Upper lobe of right lung (tissue), 1 donor: ENCODE measurements at places on chromosomes 3 and 15.

GRCh38 chr3:39445927-39446326 is 21.6 kb upstream of the MOBP start:
- H3K27ac ChIP-seq, result no peak overlapping the region
- H3K36me3 ChIP-seq, result no peaks in the 10 kb centered on the region
- H3K4me3 ChIP-seq, result no peak overlapping the region
- DNase-seq, result no peak
- no peaks in the 10 kb centered on the region for H3K27me3 ChIP-seq

GRCh38 chr15:90209591-90209990 is 8.5 kb downstream of the SEMA4B start:
- H3K27me3 ChIP-seq, result no peaks in the 10 kb centered on the region
- no peak overlapping the region for H3K4me3 ChIP-seq
- H3K27ac ChIP-seq, result no peak overlapping the region
- H3K4me1 ChIP-seq, result peaks cover 21% of the 10 kb centered on the region
- peaks cover 5% of the 10 kb centered on the region for H3K36me3 ChIP-seq

- no peaks in the 10 kb centered on the region for H3K36me3 ChIP-seq
- no peak overlapping the region for H3K27ac ChIP-seq
- DNase-seq, result no peak
- peaks cover 11% of the 10 kb centered on the region for H3K4me1 ChIP-seq
- no peak overlapping the region for H3K4me3 ChIP-seq
Observed at GRCh38 chr3:49930922-49931321, 1.3 kb upstream of the MON1A start.

DNA sequence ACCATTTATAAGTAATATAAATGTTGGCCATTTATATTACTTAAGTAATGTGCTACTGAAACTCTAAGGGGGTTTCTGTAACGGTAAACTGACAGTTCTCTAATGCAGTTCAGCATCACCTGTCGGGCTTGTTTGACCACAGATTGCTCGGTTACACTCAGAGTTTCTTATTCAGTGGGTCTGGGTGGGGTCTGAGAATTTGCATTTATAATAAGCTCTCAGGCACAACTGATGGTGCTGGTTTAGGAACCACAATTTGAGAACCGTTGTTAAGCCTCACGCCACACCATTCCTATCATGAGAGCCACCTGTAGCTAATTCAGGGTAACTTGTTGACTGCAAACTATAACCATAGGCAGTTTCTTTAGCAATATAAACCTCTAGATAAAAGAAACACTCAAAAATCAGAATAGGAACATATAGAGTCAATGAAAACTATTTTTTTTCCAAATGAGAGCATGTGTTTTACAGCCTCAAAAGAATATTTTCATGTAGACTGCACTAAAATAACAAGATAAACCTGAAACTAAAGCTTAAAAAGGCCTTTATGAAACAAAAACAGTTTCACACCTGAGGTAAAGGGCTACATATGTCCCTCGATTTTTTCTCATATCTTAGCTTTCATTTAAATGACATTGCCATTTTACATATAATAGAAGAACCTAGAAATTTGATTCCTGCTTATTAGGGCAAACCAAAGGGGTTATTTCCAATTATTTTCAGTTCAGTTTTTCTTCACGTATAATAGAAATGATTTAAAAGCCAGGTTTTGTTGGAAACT is 604.8 kb downstream of the UNC13C start:
- DNase-seq, result no peak
- H3K4me3 ChIP-seq, result no peak overlapping the region
- no peaks in the 10 kb centered on the region for H3K4me1 ChIP-seq
- H3K27me3 ChIP-seq, result no peaks in the 10 kb centered on the region
- H3K27ac ChIP-seq, result no peak overlapping the region

- no peak overlapping the region for H3K4me3 ChIP-seq
- no peak overlapping the region for H3K27ac ChIP-seq
- H3K4me1 ChIP-seq, result no peaks in the 10 kb centered on the region
- H3K36me3 ChIP-seq, result no peaks in the 10 kb centered on the region
Observed at GRCh38 chr3:49647741-49648140, 26.4 kb upstream of the APEH start.

DNA sequence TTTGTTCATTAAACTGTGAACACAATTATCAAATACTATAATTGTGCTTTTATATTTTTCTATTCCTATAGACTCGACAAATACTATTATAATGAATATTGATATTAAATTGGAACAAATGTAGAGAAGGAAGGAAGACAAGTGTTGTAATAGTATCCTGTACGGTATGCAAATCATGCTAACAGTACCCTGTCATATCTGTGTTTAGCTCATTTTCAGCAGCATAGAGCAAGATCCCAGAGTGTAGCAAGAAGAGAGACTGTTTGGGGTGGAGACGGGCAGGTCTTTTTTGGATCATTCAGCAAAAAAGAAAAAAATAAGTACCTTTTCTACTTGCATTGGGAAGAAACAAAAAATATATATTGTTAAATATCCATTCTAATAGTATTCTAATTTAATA is 224.1 kb downstream of the TPRG1 start:
- no peaks in the 10 kb centered on the region for H3K4me1 ChIP-seq
- no peak overlapping the region for H3K27ac ChIP-seq
- H3K36me3 ChIP-seq, result no peaks in the 10 kb centered on the region
- H3K27me3 ChIP-seq, result no peaks in the 10 kb centered on the region
- DNase-seq, result no peak

- no peaks in the 10 kb centered on the region for H3K27me3 ChIP-seq
- H3K27ac ChIP-seq, result no peak overlapping the region
- no peak for DNase-seq
- no peaks in the 10 kb centered on the region for H3K4me1 ChIP-seq
- no peak overlapping the region for H3K4me3 ChIP-seq
Observed at GRCh38 chr15:49721621-49722020, 100.8 kb downstream of the DTWD1 start.

DNA sequence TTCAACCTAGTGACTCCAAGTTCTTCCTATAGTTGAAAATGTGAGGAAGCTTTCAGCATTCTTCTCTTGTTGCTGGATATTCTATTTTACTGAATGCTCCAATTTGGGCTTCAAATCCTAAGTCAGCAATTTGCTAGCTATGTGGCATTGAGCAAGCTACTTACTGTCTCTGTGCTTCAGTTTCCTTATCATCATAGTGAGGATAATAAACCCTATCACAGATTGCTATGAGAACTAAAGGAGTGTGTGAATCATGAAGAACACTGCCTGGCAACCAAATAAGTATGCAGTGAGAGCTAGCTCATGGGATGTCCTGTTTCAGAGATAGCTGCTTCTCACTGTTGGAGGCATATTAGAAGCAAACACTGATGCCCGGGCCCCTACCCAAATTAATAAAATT is 163.8 kb upstream of the CDIN1 start:
- no peak overlapping the region for H3K4me3 ChIP-seq
- no peaks in the 10 kb centered on the region for H3K27me3 ChIP-seq
- no peaks in the 10 kb centered on the region for H3K4me1 ChIP-seq
- no peak for DNase-seq

DNA sequence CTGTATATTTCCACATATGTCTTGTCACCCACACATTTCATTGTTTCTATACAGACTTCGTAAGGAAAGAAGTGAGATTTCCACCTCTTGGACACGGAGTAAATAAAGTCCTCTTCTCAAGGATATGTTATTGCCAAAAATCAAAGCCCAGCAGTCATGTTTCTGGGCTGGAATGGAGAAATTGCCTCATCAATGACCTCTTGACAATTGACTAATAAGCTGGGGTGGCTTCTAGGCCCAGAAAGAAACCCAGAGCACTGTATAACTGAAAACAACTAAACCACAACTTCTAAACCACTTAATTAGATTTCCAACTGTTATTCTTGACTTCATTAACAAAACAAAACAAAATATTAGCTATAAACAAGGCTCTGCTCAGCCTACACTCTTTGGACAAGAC is 56.4 kb upstream of the SLC24A5 start:
- H3K27me3 ChIP-seq, result no peaks in the 10 kb centered on the region
- no peaks in the 10 kb centered on the region for H3K4me1 ChIP-seq
- no peak overlapping the region for H3K4me3 ChIP-seq

DNA sequence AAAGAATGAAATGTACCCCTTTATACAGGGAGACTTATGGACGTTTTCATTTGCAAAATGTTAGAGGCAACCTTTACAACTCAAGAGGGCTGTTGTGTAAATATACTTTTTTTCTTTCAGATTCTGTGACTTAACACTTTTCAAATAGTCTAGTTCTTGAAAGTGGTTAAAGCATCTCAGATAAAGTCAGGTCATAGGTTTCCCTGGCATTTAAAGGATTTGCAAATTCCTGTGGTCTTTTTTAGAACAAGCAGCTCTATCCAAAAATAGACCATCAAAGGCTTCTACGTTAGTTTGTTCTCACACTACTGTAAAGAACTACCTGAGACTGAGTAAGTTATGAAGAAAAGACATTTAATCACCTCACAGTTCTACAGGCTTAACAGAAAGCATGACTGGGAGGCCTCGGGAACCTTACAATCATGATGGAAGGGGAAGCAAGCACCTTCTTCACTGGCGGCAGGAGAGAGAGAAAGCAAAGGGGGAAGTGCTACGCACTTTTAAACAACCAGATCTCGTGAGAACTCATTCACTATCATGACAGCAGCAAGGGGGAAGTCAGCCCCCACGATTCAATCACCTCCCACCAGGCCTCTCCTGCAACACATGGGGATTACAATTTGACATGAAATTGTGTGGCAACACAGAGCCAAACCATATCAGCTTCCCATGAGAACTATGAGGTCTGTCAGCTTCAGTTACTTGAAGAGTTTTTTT is 23.3 kb upstream of the GABRR3 start:
- no peak for DNase-seq
- no peak overlapping the region for H3K4me3 ChIP-seq
- H3K27me3 ChIP-seq, result no peaks in the 10 kb centered on the region
- H3K4me1 ChIP-seq, result no peaks in the 10 kb centered on the region
- H3K36me3 ChIP-seq, result no peaks in the 10 kb centered on the region
- H3K27ac ChIP-seq, result no peak overlapping the region

DNA sequence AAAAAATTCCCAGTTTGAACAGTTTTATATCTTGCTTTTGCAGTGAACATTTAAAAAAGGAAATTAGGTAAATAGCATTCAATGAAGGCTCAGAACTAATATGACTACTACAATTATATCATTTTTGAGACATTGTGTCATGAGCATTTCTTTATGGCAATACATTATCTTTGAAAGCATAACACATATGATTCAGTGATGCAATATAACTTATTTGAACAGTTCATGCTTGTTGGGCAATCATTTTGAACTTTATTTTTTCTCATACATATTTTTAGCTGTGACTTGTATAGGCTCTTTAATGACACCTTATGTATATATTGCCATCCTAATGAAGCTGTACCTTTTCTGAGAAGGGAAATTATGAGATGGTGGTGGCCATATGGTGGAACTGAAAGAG is 828.6 kb upstream of the NR2F2 start:
- no peak overlapping the region for H3K4me3 ChIP-seq
- no peak overlapping the region for H3K27ac ChIP-seq
- no peak for DNase-seq
- no peaks in the 10 kb centered on the region for H3K36me3 ChIP-seq

GRCh38 chr3:42717306-42717705 is 14.7 kb upstream of the HHATL start:
- no peaks in the 10 kb centered on the region for H3K36me3 ChIP-seq
- H3K4me1 ChIP-seq, result no peaks in the 10 kb centered on the region
- H3K27ac ChIP-seq, result no peak overlapping the region
- no peak for DNase-seq
- H3K4me3 ChIP-seq, result no peak overlapping the region
- no peaks in the 10 kb centered on the region for H3K27me3 ChIP-seq

DNA sequence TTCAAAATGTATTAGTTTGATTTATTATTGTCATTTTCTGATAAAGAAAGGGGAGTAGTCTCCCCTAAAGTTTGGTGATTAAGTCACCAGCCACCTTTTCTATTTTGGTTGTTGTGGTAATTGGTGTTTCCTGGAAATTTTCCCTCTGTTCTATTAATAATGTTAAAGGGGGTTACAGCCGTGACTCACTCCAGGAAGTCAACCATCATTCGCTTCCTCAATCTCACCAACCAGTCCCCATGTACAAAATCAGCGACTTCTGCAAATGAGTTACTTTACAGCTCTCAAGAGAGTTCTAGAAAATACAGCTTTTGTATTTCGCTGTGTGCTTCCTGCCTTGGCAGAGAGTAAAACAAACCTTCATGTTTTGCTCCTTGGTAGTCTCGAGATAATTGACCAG is 285.1 kb downstream of the LPP start:
- H3K27ac ChIP-seq, result peak overlapping the region; percentile 43
- H3K4me3 ChIP-seq, result no peak overlapping the region
- peaks cover 19% of the 10 kb centered on the region for H3K4me1 ChIP-seq
- H3K36me3 ChIP-seq, result no peaks in the 10 kb centered on the region
- no peaks in the 10 kb centered on the region for H3K27me3 ChIP-seq

GRCh38 chr15:51260202-51260601 is 78.2 kb downstream of the CYP19A1 start:
- no peak for DNase-seq
- no peaks in the 10 kb centered on the region for H3K36me3 ChIP-seq
- no peak overlapping the region for H3K4me3 ChIP-seq
- H3K27me3 ChIP-seq, result no peaks in the 10 kb centered on the region

GRCh38 chr15:66623801-66624453 is 58.1 kb upstream of the LCTL start:
- no peak for DNase-seq
- H3K4me3 ChIP-seq, result no peak overlapping the region
- peaks cover 16% of the 10 kb centered on the region for H3K4me1 ChIP-seq
- H3K27ac ChIP-seq, result no peak overlapping the region
- no peaks in the 10 kb centered on the region for H3K27me3 ChIP-seq
- no peaks in the 10 kb centered on the region for H3K36me3 ChIP-seq

DNA sequence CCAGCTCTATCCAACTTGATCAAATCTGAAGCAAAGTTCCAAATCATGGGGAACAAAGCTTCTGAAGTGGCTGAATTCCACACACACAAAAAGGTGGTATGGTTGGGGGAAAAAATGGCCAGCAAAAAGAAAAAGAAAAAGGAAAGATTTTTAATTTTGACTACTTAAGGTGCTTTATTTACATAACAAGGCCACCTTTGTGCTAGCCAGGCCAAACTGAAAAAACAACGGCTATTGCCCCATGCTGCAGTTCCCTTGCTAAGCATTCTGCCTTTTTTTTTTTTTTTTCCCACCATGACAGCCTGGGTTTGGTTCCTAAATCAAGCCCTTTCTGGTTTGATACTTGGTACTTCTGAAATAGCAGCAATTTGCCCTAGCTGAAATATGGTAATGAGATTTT is 66.5 kb upstream of the DAZL start:
- H3K4me1 ChIP-seq, result no peaks in the 10 kb centered on the region
- no peaks in the 10 kb centered on the region for H3K36me3 ChIP-seq
- H3K4me3 ChIP-seq, result no peak overlapping the region
- H3K27me3 ChIP-seq, result no peaks in the 10 kb centered on the region
- H3K27ac ChIP-seq, result no peak overlapping the region
- DNase-seq, result no peak

GRCh38 chr3:130527426-130527825 is 10.4 kb downstream of the COL6A6 start:
- H3K4me1 ChIP-seq, result no peaks in the 10 kb centered on the region
- no peak overlapping the region for H3K27ac ChIP-seq
- H3K4me3 ChIP-seq, result no peak overlapping the region
- H3K27me3 ChIP-seq, result no peaks in the 10 kb centered on the region
- DNase-seq, result no peak

- H3K27ac ChIP-seq, result no peak overlapping the region
- H3K27me3 ChIP-seq, result no peaks in the 10 kb centered on the region
- H3K36me3 ChIP-seq, result no peaks in the 10 kb centered on the region
- no peak for DNase-seq
Observed at GRCh38 chr3:53661480-53661879, 167.1 kb downstream of the CACNA1D start.
